ENCODE measurements at places on chromosomes 7 and 10.

DNA sequence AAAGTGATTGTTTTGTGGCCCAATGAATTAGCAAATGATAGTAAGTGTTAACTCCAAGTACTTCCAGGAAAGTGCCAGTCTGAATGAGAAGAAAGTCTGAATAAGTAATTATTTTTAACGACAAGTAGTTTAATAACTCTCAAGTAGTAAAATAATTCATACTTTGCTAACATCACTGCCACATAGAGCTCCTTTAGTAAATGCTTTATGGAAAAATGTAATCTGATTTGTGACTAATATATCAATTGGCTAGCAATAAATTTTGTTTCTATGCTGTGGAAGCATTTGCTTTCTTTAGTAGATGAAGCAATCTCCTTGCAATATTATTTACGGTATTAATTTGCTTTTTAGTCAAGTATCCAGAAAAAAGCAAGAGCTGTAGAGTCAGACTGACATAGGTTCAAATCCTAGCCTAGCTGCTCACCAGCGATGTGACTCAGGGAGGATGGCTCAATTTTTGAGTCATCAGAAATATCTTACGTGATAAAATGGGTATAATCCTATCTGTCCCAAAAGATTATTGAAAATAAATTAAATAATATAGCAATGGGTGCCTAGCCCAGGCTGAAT is 329.3 kb downstream of the FGFR2 start:
- no peak for DNase-seq

GRCh38 chr7:74404741-74405140 is 49.0 kb upstream of the GTF2IRD1 start:
- DNase-seq = no peak

- DNase-seq = no peak
Observed at GRCh38 chr7:34530259-34530658, 127.8 kb upstream of the NPSR1 start.

DNA sequence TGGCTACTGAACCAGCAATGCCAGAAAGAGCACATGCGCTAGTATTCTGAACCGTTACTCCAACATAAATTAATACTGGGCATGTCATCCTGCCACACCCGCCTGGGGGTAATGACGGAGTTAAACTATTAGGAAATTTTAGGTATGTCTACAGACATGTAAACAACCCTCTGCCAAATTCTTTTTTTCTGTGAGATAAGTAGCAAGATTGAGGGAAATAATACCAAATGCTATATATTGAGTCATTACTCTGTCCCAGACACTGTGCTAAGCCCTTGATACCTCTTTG is 7.4 kb downstream of the LSMEM1 start:
- no peak for DNase-seq

- DNase-seq = no peak
Observed at GRCh38 chr7:23268746-23269145, 22.2 kb downstream of the GPNMB start.

All from stimulated activated CD4-positive, alpha-beta T cell treated with anti-CD3 and anti-CD28 coated beads, Interleukin-2, amount 100 ng/mL, for 48 hours (primary cell).